Stimulated activated CD8-positive, alpha-beta memory T cell treated with anti-CD3 and anti-CD28 coated beads, Interleukin-4, amount 100 ng/mL, for 1 hour (primary cell): ENCODE measurements at places on chromosomes 5 and 9.

DNA sequence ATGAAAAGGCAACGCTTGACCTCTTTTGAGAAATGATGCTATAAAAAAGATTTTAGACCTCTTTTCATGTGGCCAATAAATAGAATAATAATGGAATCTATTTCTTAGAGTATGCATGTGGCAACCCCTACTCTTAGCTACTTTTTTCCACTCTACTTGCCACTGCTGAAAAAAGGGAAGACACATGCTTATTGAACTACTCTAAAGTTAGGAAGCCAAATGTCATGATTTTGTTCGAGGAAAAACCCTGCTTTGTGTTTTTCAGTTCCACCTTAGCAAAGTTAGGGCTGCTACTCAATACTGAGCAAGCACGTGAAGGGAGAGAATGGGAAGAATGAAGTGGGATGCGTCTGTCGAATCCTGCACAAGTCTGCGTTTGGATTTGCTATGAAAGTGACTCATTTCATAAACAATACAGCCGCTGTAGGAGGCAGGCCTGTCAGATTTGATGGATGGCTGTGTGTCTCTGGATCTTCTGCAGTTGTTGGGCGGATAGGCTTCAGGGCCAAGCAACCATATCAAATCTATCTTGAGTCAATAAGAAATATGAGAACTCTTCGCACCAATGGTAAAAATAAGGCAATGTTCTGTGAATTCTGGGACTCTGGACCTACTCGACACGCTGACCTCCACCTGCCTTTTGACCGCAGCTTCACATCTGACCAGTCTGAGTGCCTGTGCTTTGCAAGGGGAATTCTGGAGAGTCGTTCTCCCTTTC lies 333.6 kb downstream of the PIK3R1 start:
- DNase-seq: no peak

DNA sequence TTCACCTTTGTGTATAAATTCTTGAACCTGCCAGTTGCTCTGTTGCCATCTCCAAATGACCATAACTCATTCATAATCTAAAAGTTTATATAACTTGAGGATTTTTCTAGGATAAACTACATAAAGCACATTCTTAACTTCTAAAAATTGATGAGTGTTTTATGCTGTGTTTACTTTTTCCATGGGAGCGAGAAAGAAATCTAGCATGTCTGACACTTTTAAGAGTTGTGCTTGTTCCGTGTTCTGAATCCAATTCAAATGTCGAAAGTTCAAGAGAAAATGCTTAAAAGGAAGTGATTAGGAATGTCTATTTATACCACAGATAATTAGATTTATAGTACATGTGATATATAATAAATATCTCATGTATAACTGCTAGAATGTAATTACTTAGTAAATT lies 154.4 kb downstream of the DEPDC1B start:
- DNase-seq: no peak

DNA sequence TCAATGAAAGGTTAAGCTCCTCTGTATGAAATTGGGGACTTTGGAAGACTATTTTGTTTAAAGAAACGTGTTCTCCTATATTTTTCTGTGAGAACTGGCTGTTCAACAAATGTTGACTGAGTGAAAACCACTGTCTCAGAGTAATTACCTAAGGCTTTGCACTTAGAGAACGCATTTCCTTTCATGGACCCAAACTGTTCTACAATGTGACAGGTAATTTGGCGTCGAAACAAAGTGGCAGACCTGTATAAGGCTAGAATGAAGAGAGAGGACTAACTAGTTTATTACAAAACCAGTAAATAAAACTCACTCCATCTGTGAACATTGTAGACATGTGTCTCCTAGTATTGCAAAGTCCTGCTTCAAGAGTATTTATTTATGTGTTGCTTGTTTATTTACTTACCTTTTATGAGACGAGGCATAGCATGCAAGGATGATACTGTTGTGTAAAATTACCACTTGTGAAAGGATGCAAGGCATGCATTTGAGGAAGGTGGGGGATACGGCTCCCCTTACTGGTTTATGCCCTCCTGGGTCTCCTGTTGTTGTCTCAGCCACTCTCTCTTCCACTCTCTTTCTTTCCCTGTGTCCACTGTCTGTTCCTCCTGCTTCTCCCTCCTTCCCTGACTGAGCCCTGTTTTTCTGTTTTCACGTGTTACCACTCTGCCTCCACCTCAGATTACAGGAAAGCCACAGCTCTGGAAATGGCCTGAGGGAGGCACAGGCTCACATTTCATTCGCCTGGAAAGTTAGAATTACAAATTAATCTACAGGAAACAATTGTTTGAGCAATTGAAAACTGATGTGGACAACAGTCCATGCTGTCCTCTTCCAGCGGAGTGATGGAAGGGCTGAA lies 444.0 kb upstream of the ZNF608 start:
- no peak for DNase-seq

GRCh38 chr9:88045686-88046085 lies 71.4 kb upstream of the CDK20 start:
- no peak for DNase-seq

DNA sequence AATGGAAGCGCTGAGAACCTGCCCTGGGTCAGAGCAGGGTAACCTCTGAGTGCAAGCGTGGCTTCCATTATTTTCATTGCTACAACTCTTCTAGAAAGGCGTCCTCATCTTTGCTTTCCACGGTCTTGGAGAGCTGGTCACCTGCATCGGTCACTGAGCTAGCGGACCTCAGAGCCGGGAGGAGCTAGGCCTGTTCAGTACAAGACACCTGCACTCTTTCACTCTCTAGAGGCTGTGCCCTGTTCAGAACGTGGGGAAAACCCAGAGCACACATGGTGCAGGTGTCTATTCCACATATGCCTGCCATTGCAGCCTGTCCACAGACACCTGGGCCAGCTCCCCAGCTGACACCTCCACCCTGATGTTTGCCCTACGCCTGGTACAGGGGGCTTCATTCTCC lies 147.8 kb upstream of the IRX2 start:
- no peak for DNase-seq

GRCh38 chr9:121289772-121290370 lies 21.9 kb downstream of the GSN start:
- DNase-seq: no peak
